ENCODE measurements at places on chromosomes 3 and 15.

- no peaks in the 10 kb centered on the region for H3K27me3 ChIP-seq
- no peak overlapping the region for H3K4me3 ChIP-seq
- no peak for DNase-seq
- H3K36me3 ChIP-seq: no peaks in the 10 kb centered on the region
Observed at GRCh38 chr3:193145248-193145647, 95.8 kb upstream of the PLAAT1 start.

DNA sequence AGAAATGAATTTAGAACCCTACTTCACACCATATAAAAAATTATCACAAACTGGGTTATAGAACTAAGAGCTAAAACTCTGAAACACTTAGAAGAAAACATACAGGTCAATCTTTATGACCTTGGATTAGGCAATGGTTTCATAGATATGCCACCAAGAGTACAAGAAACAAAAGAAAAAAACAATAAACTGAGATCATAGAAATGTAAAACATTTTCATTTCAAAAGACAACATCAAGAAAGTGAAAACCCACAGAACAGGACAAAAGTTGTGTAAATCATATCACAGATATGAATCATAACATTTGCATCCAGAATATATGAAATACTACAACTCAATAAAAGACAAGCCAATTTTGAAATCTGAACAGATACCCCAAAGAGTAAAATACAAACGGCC, 72.4 kb downstream of the TBL1XR1 start:
- DNase-seq: no peak
- no peaks in the 10 kb centered on the region for H3K4me1 ChIP-seq
- no peak overlapping the region for H3K4me3 ChIP-seq
- no peak overlapping the region for H3K27ac ChIP-seq

DNA sequence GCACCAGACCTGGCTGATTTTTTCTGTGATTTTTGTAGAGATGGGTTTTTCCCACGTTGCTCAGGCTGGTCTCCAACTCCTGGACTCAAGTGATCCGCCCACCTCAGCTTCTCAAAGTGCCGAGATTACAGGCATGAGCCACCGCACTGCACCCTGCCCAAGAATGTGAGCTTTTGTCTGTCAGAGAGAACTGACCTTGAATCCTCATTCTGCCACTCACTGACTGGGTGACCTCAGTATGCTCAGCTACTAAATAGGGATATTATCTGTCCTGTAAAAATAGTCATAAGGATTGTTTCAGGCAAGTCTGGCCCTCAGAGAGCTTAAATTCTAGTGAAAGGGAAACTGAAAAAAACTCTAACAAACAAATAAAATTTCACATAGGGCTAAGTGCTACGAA, 2.1 kb upstream of the RFT1 start:
- H3K36me3 ChIP-seq: no peaks in the 10 kb centered on the region
- DNase-seq: no peak
- no peak overlapping the region for H3K27ac ChIP-seq
- no peaks in the 10 kb centered on the region for H3K27me3 ChIP-seq
- H3K4me1 ChIP-seq: peaks cover 17% of the 10 kb centered on the region

DNA sequence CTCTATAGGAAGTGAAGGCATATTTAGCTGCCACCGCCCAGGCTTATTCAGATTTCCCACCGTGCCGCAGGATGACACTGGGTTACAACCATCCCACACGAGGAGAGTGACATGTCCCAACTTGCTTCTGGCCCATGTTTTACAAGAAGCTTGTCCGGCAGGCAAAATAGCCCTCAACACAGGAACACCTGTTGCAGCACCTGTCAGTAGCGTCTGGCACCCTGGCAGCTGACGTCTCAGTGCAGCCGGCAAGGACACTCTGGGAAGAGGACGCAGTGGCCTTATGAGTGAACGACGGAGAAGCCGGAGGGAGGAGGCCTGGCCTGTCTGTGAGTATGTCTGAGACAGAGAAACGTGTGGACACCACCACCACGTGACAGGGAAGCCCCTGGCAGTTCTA, 32.1 kb downstream of the FAM174B start:
- H3K36me3 ChIP-seq: no peaks in the 10 kb centered on the region
- no peaks in the 10 kb centered on the region for H3K27me3 ChIP-seq
- no peak overlapping the region for H3K4me3 ChIP-seq
- H3K4me1 ChIP-seq: peaks cover 25% of the 10 kb centered on the region
- no peak overlapping the region for H3K27ac ChIP-seq

GRCh38 chr15:91284758-91285466, 184.9 kb downstream of the SV2B start:
- H3K4me3 ChIP-seq: no peak overlapping the region
- H3K27ac ChIP-seq: no peak overlapping the region
- H3K4me1 ChIP-seq: no peaks in the 10 kb centered on the region
- DNase-seq: no peak

DNA sequence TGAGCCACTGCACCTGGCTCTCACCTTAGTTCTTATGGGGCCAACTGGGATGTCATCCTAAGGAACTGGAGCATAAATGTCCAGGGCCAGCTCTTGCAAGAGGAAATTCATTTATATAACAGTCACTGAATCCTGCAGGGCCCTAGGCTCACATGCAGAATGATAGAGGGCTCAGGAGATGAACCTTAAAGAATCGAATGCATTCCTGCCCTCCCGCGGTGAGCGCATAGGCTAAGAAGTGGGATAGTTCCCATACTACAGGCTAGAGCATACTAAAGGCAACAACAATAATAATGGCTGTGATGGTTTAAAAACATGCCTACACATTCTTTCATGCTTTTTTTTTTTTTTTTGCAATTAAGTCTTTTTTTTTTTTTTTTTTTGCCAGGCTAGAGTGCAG, 17.1 kb upstream of the CSRNP1 start:
- H3K27ac ChIP-seq: no peak overlapping the region
- no peak for DNase-seq
- no peaks in the 10 kb centered on the region for H3K27me3 ChIP-seq
- no peak overlapping the region for H3K4me3 ChIP-seq
- H3K4me1 ChIP-seq: peaks cover 9% of the 10 kb centered on the region

GRCh38 chr3:16788440-16789056, 96.2 kb upstream of the PLCL2 start:
- H3K27me3 ChIP-seq: no peaks in the 10 kb centered on the region
- H3K27ac ChIP-seq: no peak overlapping the region
- no peak overlapping the region for H3K4me3 ChIP-seq
- no peaks in the 10 kb centered on the region for H3K36me3 ChIP-seq
- DNase-seq: no peak

DNA sequence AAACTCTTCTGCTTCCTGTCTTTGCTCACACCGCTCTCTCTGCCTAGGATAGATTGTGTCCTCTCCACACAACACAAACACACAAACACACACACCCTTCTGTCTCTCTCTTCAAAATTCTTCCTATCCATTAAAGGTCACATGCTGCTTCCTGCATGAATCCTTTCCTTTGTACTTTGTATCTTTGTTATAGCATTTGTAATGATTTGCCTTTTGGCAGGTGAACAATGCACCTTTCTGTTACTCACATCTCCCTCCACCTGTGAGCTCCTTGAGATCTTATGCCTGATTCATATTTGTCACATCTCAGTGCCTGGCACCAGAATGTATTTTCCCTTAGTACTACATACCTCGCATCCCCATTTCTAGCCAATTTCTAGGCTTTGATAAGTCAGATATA, 251.4 kb upstream of the UMPS start:
- H3K4me3 ChIP-seq: no peak overlapping the region
- DNase-seq: no peak
- H3K36me3 ChIP-seq: peaks cover 40% of the 10 kb centered on the region
- no peaks in the 10 kb centered on the region for H3K27me3 ChIP-seq
- H3K27ac ChIP-seq: no peak overlapping the region

DNA sequence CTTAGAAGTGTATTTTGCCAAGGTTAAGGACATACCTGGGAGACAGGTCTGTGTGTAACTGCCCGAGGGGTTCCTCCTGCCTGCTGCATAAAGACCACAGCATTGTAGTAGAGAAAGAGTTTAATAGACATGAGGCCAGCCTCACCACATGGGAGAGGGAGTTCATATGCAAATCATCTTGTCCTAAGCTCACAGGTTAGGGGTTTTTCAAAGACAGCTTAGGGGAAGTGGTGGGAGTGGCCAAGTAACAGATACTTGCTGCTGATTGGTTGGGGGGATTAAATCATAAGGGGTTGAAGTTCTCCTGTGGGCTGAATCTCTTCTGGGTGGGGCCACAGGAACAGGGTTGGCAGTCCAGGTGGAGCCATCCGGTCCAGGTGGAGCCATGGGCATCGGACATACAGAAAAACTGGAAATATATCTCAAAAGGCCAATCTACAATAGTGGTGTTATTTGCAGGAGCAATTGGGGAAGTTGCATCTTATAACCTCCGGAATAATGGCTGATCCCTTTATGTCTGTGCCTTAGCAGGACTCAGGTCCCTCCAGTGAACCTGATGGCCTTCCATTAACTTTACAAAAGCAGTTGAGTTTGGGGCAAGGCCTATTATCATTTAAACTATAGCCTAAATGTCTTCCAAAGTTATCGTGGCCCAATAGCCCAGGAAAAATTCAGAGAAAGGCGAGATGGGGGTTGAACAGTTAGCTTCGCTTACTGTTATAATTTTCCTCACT, 86.0 kb upstream of the MFGE8 start:
- no peaks in the 10 kb centered on the region for H3K36me3 ChIP-seq
- H3K27ac ChIP-seq: no peak overlapping the region
- H3K4me3 ChIP-seq: no peak overlapping the region
- DNase-seq: no peak

DNA sequence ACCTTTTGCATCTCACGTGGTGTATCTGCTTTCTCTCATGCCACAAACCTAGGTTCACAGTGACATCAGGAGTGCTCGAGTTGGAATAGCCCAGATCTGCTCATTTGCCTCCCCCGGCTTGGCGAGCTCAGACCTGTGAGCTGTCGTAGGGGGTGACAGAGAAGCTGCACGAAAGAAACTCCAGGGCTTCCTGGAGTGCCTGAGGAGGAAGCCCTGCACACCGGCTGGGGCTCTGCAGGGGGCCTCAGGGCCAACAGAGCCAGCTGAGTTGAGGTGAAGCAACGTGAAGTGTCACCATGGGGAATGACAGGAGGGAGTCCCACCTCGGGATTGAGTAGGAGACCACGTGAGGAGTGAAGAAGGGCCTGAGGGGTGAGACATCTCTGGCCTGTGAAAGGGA, 62.5 kb downstream of the RPN1 start:
- H3K4me1 ChIP-seq: no peaks in the 10 kb centered on the region
- H3K27me3 ChIP-seq: no peaks in the 10 kb centered on the region
- no peak overlapping the region for H3K4me3 ChIP-seq
- DNase-seq: no peak

GRCh38 chr15:40327457-40327856, 4.0 kb downstream of the INAFM2 start:
- no peak overlapping the region for H3K4me3 ChIP-seq
- H3K27me3 ChIP-seq: no peaks in the 10 kb centered on the region
- H3K36me3 ChIP-seq: no peaks in the 10 kb centered on the region
- DNase-seq: no peak
- H3K27ac ChIP-seq: no peak overlapping the region
- peaks cover 46% of the 10 kb centered on the region for H3K4me1 ChIP-seq

DNA sequence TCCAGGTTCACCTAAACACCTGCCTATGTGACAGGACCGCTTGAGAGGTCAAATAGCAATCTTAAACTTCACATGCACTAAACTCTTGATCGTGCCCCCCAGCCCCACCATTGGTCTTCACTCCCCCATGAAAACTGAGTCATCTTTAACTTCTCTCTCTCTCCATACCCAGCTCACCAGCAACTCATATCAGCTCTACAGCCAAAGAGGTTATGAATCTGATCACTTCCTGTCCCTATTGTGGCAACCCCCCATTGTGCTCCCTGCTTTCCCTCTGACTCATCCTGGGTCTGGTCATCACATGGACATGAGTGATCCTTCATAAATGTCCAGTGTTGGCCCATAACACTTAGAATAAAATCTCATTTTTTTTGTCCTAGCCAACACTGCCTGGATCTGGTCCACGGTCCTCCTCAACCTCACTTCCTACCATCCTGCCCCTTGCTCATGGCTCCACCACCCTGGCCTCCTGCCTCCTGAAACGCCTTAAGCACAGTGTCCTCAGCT, 103.4 kb upstream of the HACD2 start:
- no peaks in the 10 kb centered on the region for H3K4me1 ChIP-seq
- no peak overlapping the region for H3K4me3 ChIP-seq
- peaks cover 50% of the 10 kb centered on the region for H3K36me3 ChIP-seq
- peak overlapping the region; percentile 72 for H3K27ac ChIP-seq
- DNase-seq: no peak

- H3K27me3 ChIP-seq: peaks cover 21% of the 10 kb centered on the region
- H3K4me1 ChIP-seq: no peaks in the 10 kb centered on the region
- no peak overlapping the region for H3K4me3 ChIP-seq
- peak; percentile 52 for DNase-seq
- H3K36me3 ChIP-seq: no peaks in the 10 kb centered on the region
Observed at GRCh38 chr3:84965141-84965540, 6.4 kb downstream of the CADM2 start.

DNA sequence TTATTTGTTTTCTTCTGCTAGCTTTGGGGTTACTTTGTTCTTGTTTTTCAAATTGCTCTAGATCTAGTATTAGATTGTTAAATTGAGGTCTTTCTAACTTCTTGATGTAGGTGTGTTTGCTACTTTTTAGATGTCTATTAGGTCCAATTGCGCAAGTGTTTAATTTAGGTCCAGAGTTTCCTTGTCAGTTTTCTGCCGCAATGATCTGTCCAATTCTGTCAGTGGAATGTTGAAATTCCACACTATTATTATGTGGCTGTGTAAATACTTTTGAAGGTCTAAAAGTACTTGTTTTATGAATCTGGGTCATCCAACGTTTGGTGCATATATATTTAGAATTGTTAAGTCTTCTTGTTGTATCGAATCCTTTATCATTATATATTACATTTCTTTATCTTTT, 324.4 kb upstream of the SGO1 start:
- peaks cover 2% of the 10 kb centered on the region for H3K36me3 ChIP-seq
- no peaks in the 10 kb centered on the region for H3K27me3 ChIP-seq
- H3K27ac ChIP-seq: no peak overlapping the region
- DNase-seq: no peak
- no peaks in the 10 kb centered on the region for H3K4me1 ChIP-seq

- H3K36me3 ChIP-seq: no peaks in the 10 kb centered on the region
- H3K27ac ChIP-seq: no peak overlapping the region
- no peaks in the 10 kb centered on the region for H3K4me1 ChIP-seq
Observed at GRCh38 chr3:99430348-99431134, 207.9 kb upstream of the COL8A1 start.

DNA sequence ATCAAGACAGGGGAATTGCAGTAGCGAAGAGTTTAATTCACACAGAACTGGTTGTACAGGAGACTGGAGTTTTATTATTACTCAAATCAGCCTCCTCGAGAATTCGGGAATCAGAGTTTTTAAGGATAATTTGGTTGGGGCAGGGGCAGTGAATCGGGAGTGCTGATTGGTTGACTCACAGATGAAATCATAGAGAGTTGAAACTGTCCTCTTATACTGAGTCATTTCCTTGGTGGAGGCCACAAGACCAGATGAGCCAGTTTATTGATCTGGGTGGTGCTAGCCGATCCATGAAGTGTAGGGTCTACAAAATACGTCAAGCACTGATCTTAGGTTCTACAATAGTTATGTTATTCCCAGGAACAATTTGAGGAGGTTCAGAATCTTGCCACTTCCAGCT, 5.3 kb upstream of the ZNF770 start:
- H3K4me1 ChIP-seq: no peaks in the 10 kb centered on the region
- H3K36me3 ChIP-seq: peaks cover 1% of the 10 kb centered on the region
- H3K27ac ChIP-seq: no peak overlapping the region
- no peak for DNase-seq
- H3K27me3 ChIP-seq: no peaks in the 10 kb centered on the region
- H3K4me3 ChIP-seq: no peak overlapping the region

GRCh38 chr3:128296469-128297251, 143.4 kb downstream of the EEFSEC start:
- DNase-seq: no peak
- no peaks in the 10 kb centered on the region for H3K27me3 ChIP-seq
- no peaks in the 10 kb centered on the region for H3K4me1 ChIP-seq
- H3K36me3 ChIP-seq: no peaks in the 10 kb centered on the region
